MG63 (cell line): ENCODE measurements at places on chromosomes 13 and 19. TPM values are rescaled to one million over a fixed set of nuclear protein-coding genes. Genes with fewer than 3 reads are reported as not detected.
A peak's percentile ranks its signal among the peaks of the same experiment; 100 is the strongest.

DNA sequence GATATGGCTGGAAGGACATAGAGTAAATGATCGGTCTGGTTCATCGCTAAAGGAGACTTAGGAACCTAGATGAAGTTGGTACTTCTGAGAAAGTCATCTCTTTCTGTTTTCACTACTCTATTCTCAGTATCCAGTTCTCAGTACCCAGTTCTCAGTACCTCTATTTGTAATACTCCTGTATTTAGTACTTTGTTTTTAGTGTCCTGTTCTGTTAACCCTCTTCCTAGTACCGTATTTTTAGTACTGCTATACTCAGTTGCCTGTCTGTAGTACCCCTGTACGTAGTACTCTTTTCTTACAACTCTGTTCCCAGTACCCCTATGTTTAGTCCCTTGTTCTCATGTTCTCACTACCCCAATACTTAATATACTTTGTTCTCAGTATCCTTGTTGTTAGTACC is 1.2 kb downstream of the RFXAP start:
- no peak for DNase-seq

DNA sequence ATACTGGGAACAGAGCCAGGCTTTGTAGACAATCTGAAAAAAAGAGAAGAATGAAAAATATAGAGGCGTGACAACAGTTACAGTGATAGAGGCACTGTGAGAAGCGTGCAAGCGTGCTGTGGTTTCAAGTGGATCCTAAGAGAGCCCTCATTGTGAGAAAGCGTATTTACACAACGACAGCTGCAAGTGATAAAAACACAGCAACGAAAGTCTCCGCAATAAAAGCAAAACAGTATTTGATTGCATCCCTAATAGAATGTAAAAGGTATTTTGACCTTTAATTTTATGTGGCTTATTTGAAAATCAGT is 642.7 kb upstream of the ARGLU1 start:
- no peak for DNase-seq

- DNase-seq: peak; percentile 48
Measured at GRCh38 chr19:662207-662961, 630 bp downstream of the RNF126 start.

- peak; percentile 24 for DNase-seq
Measured at GRCh38 chr19:1651568-1652291, 685 bp downstream of the TCF3 start.

Gene TPTE2
- not detected in 2 replicates for total RNA-seq

Gene LCP1
- 0.57 and 0.63 TPM in 2 replicates for total RNA-seq

DNA sequence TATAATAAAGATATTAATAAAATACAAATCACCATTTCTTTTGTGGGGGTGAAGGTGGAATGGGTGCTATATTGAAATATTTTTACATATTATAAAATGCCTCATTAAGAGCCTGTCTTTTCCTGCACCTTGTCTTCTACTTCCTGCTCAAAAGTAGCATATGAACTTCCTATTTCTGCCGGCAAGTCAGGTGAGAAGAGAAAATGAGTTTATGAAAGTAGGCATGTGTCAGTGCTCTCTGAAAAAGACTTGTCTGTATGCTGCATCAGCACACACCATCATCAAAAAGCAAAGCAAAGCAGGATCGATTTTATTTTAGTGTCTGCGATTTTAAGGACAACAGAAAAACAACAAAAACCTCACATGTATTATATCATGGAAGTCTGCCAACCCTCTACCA is 114.2 kb downstream of the RAP2A start:
- no peak for DNase-seq

Gene GJB2
- total RNA-seq: 0.13 TPM in 1 of 2 replicates, not detected in the other

DNA sequence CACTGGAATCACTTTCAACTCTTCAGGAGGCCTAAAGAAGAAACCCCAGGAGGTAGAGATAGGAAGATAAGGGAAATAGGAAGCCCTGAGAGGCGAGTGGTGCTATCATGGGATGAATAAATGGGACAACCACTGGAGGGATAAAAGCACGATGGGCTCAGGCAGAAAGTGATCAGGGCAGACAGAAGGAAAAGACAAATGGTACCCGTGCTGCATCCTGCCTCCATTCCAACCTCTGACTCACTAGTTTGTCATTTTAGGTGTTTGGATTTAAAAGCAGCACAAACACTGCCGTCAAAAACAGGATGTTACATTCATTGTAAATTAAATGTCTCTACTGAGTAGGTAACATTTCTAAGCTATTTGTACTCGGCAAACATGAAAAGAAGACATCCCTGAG is 314.3 kb upstream of the HTR2A start:
- DNase-seq: peak; percentile 17

- DNase-seq: no peak
Measured at GRCh38 chr19:10898633-10899032, 27.3 kb downstream of the CARM1 start.

DNA sequence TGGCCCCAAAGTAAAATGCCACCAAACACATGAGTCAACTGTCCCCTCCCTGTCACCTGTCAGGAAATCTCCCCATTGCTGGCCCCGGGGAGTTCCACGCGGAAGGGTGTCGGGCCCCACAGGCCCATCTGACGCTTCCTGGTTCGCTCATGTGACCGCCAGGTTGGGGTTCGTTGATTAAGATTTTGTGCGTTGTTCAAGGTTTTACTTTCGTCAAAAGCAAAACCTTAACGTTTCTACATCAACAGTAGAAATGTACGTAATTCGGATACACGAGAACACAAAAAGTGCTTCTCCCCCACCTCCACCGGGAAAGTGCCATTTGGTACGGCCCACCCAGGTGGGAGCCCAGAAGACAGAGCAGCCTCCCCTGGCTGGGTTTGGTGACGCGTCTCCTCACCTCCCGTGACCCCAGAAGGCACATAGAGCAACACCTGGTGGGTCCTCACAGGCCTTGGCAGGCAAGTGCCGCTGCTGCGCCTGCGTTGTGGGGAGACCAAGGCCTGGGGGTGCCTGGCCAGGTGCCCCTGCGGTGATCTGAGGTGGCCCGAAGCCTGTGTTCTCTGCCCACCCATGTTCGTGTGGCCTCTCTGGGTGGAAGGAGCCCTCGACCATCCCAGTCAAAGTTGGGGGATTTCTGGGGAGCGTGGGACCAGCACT is 161.6 kb downstream of the KDM4B start:
- no peak for DNase-seq

DNA sequence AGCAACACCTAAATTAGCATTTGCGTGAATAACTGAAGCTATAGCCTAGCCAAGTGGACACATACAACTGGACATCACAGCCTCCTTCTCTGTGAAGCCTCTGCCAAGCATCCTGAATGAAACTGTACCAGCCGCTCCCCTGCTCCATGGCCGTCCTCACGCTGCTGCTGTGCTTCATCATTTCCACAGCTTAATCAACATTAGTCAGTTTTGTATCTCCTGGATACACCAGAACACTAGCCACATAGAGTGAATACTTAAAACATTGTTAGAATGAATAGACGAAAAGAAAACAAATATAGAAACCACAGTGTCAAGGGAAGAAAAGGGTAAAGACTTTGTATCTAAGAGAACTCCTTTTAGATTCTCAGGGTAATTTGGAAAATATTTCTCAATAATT is 1526.9 kb downstream of the EFNB2 start:
- DNase-seq: no peak

Gene PROZ
- total RNA-seq: not detected in 2 replicates

GRCh38 chr19:14786421-14786851 is 8.1 kb upstream of the ADGRE2 start:
- peak; percentile 20 for DNase-seq

DNA sequence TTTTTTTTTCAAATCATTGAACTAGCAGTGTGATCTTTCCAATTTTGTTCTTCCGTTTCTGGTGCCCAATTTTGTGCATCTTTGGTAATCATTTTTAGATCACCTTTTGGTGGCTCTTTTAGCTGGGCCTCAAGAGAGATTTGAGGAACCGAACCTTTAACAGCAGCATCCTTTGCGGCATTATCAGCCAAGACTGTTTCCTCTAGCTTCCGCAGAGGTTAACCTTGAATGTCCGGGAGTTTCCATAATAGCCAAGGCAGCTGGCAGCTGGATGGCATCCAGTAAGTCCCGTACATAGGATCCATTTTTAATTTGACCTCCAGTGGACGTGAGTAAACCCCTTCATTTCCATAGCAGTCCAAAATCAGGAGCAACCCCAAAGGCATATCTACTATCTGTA is 9.6 kb downstream of the IRGC start:
- no peak for DNase-seq

DNA sequence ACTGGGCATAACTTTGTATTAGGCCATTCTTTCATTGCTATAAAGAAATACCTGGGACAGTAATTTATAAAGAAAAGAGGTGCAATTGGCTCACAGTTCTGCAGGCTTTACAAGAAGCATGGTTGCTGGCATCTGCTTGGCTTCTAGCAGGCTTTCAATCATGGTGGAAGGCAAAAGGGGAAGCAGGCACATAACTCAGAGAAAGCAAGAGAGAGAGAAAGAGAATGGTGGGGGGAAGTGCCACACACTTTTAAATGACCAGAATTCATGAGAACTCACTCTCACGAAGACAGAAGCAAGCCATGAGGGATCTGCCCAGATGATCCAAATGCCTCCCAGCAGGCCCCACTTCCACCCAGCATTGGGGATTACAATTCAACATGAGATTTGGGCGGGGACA is 179.7 kb downstream of the SPRY2 start:
- DNase-seq: no peak

Gene APLP1
- total RNA-seq: 19.1 and 32.5 TPM in 2 replicates

Gene MBD3L2
- not detected in 2 replicates for total RNA-seq

GRCh38 chr19:33187183-33187540 is 7.0 kb upstream of the LRP3 start:
- DNase-seq: no peak

Gene PVR
- total RNA-seq: 120 and 141 TPM in 2 replicates

DNA sequence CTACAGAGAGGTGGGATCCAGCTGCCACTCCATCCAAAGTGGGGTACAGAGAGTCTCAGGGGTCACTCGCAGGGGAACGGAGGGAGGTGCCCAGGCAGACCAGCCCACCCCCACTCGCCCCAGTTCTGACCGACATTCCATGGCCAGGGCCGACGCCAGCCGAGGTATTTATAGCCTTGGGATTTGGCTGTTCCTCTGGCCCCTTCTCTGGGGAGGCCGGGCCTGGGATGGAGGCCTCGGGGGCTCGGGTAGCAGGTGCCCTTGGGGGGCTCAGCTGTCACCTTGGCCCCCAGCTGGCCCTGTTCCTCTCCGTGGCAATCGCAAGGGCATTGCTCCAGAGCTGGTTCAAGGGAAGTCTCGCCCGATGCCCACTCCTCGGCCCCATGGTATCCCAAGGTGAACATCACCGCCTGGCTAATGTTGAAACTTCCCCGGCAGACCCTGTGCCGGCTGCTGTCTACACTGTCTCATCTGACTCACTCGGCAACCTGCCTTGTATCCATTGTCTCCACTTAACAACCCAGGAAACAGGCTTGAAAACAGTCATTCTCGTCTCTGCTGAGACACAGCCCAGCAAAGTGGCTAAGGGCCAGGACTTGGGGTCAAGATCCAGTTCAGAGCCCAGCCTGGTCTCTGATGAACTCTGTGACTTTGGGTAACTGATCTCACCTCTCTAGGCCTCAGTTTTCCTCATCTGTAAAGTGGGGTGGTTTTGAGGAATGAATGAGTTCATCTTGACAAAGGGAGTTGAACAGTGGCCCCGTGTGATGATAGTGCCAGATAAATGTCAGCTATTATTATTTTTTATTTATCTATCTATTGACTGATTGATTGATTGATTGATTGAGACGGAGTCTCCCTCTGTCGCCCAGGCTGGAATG is 9.7 kb downstream of the PRKACA start:
- DNase-seq: peak; percentile 58

Gene LRRC4B
- total RNA-seq: 1.1 and 1.7 TPM in 2 replicates

Gene DZIP1
- 10.9 and 39.1 TPM in 2 replicates for total RNA-seq

DNA sequence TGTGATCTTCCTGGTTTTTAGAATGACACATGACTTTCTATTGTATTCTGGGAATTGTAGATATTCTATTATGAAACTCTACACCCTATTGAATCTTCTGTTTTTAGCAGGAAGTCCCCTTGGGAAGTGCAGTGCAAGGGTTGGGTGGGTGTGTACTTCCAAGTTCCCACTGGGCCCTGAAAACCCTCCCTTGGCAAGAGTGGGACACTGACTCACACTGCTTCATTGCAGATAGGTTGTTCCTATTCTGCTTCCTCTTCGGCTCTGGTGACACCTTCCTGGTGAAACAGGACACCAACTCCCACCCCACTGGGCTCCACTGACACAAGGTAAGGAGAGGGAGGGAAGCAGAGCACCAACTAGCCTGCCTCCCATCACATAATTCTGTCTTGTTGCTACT is 121.8 kb downstream of the KCTD12 start:
- peak; percentile 46 for DNase-seq

DNA sequence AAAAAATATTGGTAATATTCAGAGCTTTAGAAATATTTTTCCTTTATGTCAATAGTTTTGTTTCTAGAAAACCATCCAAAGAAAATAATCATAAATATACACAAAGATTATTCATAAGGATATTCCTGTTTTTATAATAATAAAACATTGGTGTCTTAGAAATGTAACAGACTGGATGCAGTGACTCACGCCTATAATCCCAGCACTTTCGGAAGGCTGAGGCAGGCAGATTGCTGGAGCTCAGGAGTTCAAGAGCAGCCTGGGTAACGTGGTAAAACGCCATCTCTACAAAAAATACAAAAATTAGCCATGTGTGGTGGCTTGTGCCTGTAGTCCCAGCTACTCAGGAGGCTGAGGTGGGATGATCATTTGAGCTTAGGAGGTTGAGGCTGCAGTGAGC is 106.8 kb downstream of the DHRS12 start:
- DNase-seq: peak; percentile 69

GRCh38 chr19:49687150-49687549 is 2.2 kb upstream of the ADM5 start:
- DNase-seq: no peak

Gene KLK3
- total RNA-seq: not detected in 2 replicates

DNA sequence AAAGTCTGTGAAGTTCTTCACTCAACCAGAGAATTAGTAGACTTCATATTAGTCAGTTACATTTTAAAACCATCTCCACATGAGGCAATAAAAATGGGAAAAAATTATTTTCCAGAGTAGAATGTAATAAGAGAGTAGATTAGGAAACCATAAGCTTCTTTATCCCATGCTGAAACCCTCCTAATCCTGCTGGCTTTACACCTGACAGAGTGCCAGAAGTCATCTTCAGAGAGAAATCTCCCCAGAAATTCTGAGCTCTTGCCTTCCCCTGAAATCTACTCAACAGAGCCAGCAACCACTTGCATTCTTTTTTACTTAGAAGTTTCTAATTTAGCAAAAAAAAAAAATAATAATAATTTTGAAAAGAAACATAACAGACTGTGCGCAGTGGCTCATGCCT is 279.9 kb downstream of the NHLRC3 start:
- DNase-seq: peak; percentile 4

Gene GSX1
- total RNA-seq: not detected in 2 replicates

GRCh38 chr13:73218181-73218580 is 159.4 kb downstream of the KLF5 start:
- no peak for DNase-seq

Gene ZBTB7A
- total RNA-seq: 7.8 and 8.7 TPM in 2 replicates

DNA sequence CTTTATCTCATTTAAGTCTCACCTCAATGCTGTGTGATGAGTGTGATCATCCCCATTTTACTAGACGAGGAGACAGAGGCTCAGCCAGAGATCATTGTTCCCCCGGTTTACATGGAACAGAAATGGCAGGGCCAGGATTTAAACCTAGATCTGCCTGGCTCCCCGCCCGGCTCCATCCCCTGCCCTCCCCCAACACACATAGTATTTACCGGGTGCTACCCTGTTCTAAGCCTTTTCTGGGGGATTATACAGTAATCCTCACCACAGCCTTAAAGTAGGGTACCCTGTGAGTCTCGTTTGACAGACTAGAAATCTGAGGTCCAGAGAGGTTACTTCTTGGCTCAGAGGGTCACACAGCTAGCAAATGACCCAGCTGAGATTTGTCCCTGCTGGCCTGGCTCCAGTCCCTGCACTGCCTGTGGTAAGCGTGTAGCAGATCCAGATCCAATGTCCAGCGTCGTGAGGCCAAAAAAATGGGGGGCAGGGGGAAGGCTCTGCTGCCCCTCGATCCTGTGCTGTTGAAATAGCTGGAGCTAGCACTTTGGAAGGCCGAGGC is 3.8 kb upstream of the KLC3 start:
- DNase-seq: no peak
